ENCODE measurements at places on chromosomes 1 and 21. TPM values are rescaled to one million over a fixed set of nuclear protein-coding genes. Genes with fewer than 3 reads are reported as not detected.

GJA5 gene
- not detected for total RNA-seq

THAP3 gene
- 19.3 TPM for total RNA-seq

TMPRSS15 gene
- not detected for total RNA-seq

C1orf210 gene
- not detected for total RNA-seq

LCE1A gene
- not detected for total RNA-seq

CD5L gene
- not detected for total RNA-seq

NR0B2 gene
- total RNA-seq: not detected

CCDC181 gene
- total RNA-seq: not detected

LRIG2 gene
- 9.9 TPM for total RNA-seq

GJA9 gene
- not detected for total RNA-seq

NAXE gene
- 56.2 TPM for total RNA-seq

TENT5C gene
- total RNA-seq: 30.2 TPM

NBPF4 gene
- not detected for total RNA-seq

MSH4 gene
- total RNA-seq: 0.32 TPM

KCNE1 gene
- 0.15 TPM for total RNA-seq

BEND5 gene
- 0.35 TPM for total RNA-seq

PTPRU gene
- total RNA-seq: 2.1 TPM

DNA sequence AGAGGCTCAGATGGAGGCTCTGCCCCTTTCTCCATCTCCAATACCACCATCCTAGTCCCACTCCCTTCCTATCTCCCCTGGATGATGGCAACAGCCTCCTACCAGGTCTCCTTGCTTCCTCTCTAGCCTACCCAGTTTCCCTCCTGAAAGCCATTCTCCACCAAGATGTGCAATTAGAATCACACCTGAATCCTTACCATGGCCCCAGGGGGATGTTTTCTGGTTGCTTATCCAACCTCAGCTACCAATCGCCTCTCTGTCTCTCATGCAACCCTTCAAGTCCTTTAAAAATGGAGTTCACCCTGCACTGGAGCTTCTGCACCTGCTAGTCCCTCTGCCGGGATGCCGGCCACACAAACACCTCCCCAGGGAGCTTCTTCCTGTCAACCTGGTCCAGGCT, 2.9 kb downstream of the RCAN1 start:
- no peak for ATAC-seq

GRCh38 chr1:242243472-242243871, 244.6 kb upstream of the MAP1LC3C start:
- ATAC-seq: no peak

DNA sequence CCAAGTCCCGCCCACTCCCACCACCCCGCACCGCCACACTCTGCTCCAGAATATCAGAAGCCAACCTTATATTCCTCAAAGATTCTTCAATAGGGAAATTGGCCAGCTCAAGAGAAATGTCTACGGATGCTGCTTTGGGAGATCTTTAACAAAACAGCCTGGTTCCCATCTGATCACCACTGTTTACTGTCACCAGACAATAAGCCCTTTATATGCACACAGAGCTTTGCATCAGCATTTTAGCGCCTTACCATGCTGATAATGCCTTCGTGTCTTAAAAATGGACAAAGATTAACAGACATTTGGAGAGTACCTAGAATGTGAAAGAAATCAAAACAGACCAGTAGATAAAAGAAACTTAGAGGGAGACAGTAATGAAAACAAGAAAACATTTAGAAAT, 141.7 kb upstream of the SYT6 start:
- no peak for ATAC-seq

- ATAC-seq: no peak
Measured at GRCh38 chr1:56939209-56939608, 26.6 kb downstream of the C8B start.

- peak; percentile 40 for ATAC-seq
Measured at GRCh38 chr1:228752675-228753265, 17.5 kb downstream of the RHOU start.

DNA sequence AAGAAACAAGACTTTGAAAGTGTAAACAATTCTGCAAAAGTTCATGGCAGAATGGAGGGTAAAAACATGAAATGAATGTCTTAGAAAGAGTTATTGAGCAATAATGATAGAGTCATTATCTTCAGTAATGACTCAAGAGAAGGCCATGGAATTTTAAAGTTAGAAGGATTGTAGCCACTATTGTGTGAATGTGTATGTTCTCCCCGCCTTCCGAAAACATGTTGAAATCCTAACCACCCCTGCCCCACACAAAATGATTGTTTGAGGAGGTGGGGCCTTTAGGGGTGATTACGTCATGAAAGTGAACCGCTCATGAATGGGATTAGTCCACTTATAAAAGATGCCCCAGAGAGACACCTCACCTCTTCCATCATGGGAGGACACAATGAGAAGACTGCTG, 93.8 kb upstream of the CCDC190 start:
- no peak for ATAC-seq

GRCh38 chr1:193184776-193185175, 1.6 kb downstream of the B3GALT2 start:
- no peak for ATAC-seq

DNA sequence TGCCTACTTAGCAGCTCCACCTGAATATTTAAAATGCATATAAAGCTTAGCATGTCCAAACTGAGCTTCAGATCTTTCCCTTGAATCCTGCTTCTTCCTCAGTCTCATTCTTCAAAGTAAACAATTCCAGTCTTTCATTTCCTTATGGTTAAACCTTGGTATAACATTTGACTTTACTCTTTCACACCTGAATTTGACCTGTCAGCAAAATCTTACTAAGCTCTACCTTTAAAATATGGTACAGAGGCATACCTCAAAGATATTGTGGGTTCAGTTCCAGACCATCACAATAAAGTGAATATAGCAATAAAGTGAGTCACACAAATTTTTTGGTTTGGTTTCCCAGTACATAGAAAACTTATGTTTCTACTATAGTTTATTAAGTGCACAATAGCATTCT, 42.5 kb upstream of the RNF11 start:
- no peak for ATAC-seq

DNA sequence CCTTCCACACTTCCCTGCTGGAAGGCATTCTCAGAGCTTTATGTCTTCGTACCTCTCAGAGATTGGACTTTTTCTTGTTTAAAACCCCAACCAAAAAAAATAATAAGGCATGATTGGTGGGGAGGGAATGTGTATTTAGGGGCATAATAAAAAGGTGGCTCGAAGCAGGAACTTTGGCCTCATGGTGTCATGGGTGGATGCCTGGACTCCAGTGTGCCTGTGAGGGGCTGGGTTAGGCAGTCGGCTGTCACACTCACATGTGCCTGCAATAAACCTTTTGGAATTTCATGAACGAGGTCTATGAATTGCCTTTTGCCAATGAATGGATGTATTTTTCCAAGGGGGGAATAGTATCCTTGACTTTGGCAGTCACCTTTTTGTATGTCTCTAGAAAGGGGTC, 131.3 kb downstream of the EDEM3 start:
- no peak for ATAC-seq

DNA sequence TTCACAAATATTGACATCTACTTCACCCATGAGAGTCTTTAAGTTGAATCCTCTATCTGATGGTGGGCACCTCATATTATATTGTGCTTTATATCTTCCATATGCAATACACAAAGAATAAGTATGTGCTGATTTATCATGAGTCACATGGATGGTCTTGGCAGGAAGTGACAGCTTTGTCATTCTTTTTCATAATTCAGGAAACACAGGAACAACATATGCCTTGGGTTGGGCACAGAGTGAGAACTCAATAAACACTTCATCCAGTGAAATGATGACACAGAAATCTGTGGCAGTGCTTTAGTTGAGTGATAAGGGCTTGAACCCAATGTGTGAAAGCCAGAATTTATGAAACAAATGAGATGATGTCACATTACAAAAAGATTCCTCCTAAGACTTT, 41.2 kb downstream of the GADD45A start:
- ATAC-seq: peak; percentile 67

DNA sequence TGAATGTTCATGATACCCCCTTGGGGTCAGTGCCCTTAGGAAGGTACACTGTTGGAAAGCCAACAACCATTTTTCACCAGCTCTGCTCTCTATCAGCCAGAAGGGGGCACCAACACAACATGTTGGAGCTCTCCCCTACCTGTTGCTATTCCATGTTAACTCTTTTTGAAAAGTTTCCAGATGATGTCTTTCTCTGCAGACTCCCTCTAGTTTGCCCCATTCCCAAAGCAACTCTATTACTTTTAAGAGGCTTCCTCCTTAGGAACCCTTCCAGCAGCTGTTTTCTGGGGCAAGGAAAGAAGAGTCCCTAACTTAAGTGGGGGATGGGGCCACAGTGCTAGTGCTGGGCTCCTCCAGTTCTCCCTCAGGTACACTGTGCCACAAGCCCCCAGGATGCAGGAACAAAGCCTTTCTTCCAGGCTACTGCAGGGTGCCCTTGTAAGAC, 22.9 kb upstream of the NDC1 start:
- ATAC-seq: peak; percentile 74

DNA sequence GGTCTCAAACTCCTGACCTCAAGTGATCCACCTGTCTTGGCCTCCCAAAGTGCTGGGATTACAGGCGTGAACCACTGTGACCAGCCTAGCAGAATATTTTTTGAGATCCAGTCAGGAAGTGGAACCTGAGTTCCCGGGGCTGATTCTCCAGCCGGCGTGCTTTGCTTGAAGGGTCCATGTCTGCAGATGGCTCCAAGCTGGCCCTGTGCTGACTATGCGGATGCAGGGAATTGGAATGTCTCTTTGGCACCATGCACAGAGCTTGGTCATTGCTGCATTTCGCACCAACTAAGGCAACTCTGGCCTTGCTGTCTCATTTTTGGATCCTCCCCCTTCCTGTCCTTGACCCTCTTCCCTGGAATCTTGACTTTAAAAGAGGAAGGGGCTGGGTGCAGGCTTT, 28.1 kb downstream of the ARHGEF10L start:
- no peak for ATAC-seq

GRCh38 chr1:209380420-209380819, 203.1 kb upstream of the CAMK1G start:
- ATAC-seq: no peak

- peak; percentile 37 for ATAC-seq
Measured at GRCh38 chr1:182713939-182714338, 29.6 kb upstream of the RGS8 start.

DNA sequence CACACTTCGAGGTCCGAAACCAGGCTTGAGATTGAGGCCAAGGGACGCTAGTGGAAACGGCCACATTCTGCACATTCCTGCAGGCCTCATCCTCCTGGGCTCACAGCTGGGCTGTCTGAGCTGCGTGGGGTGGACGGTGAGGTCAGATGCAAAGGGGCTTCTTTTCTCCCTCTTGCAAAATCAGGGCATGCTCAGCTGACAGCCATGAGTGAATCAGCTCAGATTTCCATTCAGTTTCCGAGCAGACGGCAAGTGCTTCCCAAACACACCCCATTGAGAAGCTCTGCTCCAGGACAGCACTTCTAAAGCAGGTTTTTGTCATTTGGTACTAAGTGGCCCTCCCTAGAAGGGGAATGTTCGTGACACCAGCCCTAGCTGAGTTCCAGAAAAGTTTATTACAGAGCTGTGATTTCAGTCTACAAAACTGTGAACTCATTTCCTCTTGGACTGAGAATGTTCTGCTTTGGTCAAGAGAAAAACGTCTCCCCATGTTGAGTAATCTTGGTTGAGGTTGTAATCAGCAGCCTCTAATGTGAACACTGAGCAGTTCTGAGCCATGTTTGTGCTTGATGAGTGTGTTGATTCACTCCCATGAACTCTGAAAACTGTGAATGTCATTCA, 10.0 kb downstream of the PDPN start:
- no peak for ATAC-seq

DNA sequence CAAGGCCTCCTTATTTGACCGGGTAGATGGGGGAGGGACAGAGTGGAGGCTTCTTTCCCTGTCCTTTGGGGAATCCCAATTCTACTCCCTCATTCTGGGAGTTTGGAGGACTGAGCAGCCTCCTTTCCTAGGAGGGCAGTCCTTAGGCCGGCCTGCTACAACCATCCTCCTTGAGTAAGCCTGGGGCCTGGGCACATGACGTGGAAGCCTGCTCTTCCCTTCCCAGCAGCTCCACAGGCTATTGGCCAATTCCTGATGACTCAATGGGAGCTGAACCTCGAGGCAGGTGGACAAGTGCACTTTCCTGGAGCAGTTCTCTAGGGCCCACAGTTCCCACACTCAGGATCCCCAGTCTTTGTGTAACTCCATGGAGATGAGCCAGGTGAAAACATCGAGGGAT, 3.1 kb downstream of the KCNA10 start:
- no peak for ATAC-seq

- no peak for ATAC-seq
Measured at GRCh38 chr1:173426057-173426456, 51.1 kb upstream of the PRDX6 start.

GRCh38 chr1:86138746-86139145, 17.8 kb downstream of the COL24A1 start:
- no peak for ATAC-seq

DNA sequence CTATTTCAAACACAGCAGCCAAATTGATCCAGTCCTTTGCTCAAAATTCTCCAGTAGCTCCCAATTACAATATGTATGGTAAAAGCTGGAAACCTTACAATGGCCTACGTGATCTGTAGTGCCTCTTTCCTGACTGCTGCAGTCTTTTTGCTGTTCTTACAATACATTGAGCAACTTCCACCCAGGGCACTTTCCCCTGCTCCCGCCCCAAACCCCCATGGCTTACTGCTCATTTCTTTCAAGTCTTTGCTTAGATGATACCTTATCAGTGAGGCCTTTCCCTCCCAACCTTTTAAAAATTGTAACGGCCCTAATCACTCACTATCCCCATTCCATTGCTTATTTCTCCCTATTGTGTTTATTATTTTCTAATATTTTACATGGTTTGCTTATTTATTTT, 43.9 kb upstream of the APOBEC4 start:
- ATAC-seq: no peak

- no peak for ATAC-seq
Measured at GRCh38 chr21:26072666-26073615, 97.6 kb downstream of the APP start.

- no peak for ATAC-seq
Measured at GRCh38 chr1:233834609-233835008, 69.9 kb upstream of the SLC35F3 start.

DNA sequence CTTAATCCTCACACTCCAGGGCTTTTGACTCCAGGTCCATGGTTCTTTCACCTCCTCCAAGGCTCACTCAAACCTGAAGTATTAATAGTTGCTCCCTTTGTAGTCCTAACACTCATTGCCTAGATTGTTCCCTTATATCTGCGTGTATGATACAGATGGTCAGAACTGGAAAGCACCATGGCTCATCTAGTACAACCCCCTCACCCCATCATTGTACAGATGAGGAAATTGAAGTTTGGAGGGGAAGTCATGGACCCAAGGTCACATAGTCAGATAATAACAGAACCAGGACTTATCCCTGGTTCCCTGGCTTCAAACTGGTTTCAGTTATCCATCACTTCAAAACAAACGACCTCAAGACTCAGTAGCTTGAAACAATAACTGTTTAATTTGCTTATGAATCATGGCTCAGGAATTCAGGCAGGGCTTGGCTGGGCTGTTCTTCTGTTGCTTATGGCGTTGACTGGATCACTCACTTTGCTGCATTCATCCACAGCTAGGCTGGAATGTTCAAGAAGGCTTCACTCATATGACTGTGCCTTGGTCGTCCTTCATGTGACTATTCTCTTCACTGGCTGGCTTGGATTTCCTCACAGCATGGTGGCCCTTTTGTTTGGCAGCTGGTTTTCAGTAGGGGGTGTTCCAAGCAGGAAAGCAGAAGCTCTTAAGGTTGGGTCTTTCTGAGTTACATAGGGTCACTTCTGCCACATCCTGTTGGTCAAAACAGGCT, 5.0 kb downstream of the NOS1AP start:
- no peak for ATAC-seq

All from activated T-helper 17 cell treated with anti-CD3 and anti-CD28 coated beads, Interleukin-2, amount 50 U/mL, for 72 hours (primary cell).